NCI-H1048 (cell line): ENCODE measurements at places on chromosomes 12 and 14.

GRCh38 chr12:20494851-20495250, 126.5 kb downstream of the PDE3A start:
- no peak for DNase-seq

GRCh38 chr14:54330876-54331275, 65.9 kb upstream of the CDKN3 start:
- no peak for DNase-seq

DNA sequence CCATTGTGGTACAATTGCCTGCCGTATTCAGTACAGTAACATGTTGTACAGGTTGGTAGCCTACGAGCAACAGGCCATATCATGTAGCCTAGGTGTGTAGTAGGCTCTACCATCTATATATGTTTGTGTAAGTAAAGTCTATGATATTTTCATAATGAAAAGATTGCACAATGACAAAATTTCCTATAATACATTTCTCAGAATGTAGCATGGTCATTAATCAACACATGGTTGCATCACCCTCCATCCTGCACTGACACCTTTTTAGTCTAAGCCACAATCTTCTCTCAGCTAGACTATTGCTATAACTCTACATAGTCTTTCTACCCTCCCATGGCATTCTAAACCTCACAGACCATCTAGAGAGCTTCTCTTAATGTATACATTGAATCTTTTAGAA, 158.5 kb upstream of the HMGA2 start:
- no peak for DNase-seq

GRCh38 chr14:101074196-101075024, 170.9 kb upstream of the RTL1 start:
- no peak for DNase-seq

DNA sequence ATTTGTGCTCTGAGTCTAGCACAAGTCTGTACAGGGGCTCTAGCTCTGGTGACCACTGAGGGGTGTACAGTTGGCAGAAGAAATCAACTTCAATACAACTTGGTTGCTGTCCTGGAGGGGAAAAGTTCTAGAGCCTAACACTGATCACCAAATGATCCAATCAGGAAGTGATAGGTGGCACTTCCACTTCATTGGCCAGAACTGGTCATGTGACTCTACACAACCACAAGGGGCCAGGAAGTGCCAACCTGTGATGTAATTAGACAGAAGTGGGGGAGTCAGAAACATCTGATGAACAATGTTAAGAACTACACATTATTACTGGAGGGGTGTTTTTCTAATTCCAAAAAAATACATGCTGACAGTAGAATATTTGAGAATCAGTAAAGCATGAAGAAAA, 401.6 kb downstream of the VRK1 start:
- no peak for DNase-seq

GRCh38 chr12:68893741-68894140, 39.2 kb downstream of the CPM start:
- DNase-seq = no peak
